Activated CD4-positive, alpha-beta T cell treated with anti-CD3 and anti-CD28 coated beads, Interleukin-2, amount 50 U/mL, for 4 hours (primary cell): ENCODE measurements at places on chromosomes 6 and 20.

DNA sequence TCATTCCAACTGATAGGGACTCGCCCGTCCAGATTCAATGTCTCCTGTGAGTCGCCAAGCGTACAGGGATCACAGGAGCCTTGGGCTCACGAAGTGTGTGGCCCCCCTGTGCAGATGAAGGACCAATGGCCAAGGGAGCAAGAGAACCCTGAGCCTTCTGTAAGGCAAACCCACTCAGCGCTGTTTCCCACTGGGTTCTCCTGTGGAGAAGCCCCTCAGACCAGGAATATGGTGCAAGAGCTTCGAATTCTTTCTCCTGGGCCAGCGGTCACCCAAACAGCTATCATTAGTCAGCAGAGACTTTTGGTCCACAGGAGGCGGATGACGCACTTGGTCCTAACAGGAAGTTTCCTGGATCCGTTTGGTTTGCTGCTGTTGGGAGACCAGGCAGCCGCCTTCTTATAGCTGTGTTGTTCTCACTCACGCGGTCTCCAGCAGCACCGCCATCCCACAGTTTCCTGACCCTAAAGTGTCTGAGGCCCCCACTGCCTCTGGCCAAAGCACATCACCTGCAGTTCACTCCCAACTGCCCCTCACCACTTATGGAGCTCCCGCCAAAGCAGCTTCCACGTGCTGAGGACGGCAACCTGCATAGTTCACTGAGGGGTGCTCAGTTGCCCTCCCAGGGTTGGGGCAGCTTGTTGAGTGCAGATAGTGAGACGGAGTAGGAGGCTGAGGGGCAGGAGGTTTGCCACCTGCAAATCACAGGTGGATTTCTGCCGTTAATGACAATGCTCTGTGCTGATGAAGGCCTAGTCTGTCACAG is 268.6 kb downstream of the ERMARD start:
- no peak for DNase-seq

DNA sequence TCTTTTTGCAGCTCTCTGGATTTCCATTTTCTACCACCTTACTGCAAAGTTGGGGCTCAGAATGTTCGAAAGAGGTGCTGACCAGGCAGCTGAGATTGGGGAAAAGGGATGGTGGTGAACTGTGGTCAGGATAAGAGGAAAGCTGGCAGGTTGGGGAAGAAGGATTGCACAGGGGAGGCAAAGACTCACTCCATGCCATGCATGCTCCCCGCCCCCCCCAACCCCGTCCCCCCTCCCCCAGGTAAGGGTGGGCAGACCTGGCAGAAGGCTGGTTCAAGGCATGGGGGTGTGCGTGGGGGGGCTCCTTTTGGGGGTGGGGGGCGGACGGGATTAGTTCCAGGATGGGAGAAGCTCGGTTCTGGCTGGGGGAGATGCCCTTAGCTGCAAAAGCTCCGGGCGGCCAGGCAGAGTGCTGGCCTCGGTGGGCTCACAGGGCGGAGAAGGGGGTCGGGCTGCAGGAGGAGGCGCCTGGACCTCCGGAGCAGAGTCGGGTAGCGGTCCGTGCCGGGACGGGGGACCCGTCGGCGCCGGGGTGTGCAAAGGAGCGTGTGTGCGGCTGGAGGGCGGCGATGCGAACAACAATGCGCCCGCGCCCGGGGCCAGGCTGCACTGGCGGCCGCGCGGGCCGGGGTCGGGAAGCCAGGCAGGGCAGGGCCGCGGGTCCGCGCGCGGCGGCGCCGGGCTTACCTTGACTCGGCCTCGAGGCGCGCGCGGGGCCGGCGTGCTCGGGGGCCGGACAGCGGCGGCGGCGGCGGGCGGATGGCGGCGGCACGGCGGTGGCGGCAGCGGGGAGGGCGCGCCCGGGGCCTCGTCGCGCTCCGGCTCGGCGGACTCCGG is 880 bp downstream of the ADNP start:
- DNase-seq, result no peak

GRCh38 chr6:27237089-27237803 is 10.3 kb upstream of the PRSS16 start:
- DNase-seq, result no peak

DNA sequence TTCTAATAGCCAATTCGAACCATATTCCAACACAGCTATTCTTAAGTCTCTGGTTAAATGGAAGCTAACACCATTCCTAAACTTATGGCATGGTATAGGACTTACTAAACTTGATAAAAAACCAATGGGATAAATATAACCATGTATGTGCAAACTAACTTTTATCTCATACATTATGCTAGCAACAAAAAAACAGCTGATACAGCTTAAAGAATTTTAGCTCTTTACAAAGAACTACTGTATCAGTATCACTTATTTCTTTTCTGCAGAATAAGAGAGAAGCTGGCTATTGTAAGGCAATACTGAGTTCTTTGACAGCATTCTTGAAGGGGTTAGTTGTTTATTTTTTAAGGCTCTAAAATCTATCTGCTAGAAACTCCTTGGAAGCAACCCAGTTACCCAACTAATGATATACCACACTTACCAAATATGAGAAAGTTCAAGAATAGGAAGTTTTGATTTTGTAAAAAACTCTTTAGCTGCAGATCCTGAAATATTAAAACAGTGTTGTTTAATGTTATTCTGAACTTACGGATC is 44.9 kb downstream of the REPS1 start:
- DNase-seq, result no peak

DNA sequence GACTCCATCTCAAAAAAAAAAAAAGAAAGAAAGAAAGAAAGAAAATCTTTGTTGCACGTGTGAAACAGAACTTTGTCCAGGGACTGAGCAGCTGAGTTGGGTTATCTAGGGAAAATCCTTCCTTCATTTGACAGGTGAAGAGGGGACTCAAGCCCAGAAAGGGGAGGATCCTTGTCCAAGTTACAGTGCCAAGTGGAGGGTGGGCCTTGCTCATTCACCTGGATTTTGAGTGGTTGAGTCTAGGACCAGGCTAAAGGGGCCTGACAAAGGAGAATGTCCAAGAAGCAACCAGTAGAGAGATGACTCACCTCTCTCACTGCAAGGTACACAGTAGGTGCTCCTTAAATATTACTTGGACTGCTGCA is 2.7 kb downstream of the TGIF2 start:
- no peak for DNase-seq

DNA sequence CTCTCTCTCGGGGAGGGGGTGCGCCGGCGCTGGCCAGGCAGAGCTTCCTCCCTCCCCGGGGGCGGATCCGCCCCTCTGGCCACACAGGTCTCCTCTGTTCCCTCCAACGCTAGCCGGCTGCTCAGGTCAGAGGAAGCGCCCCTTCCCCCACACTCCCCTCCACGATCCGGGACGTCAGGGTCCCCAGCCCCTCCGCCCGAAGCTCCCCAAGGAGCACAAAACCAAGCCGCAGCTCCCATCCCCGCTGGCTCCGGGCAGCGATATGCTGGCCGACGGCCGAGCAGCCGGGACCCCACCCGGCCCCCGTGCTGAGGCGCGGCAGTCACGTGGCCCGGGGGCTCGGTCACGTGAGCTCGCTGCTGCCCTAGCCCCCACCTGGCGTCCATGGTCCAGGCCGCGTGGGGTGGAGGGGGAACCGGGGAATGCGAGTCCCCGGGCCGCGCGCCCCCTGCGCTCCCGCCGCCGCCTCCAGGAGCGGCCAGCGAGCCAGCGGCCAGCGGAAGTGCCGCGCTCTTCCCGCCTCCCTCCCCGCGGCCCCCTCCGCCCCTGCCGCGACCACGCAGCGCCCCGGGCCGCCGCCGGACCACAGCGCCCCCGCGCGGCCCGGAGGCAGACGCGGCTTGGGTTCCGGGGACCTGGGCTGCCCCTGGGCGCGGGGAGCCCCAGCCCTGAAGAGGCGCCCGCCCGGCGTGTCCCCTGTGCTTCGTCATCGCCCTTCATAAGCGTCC is at the start of gene SLC35B2:
Gene SLC35B2, minus strand, starts transcription at position 504 of the 728 bp plus-strand sequence. Its CDS starts 118 bp downstream, at position 386.
- peak; percentile 54 for DNase-seq

DNA sequence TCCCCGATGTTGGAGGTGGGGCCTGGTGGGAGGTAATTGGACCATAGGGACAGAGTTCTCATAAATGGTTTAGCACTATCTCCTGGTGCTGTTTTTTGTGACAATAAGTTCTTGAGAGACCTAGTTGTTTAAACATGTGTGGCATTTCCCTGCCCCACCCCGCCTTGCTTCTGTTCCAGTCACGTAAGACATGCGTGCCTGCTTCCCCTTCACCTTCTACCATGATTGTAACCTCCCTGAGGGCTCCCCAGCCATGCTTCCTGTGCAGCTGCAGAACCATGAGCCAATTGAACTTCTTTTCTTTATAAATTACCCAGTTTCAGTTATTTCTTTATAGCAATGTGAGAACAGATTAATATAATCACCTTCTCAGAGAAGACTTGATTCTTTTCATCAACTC is 2.5 kb upstream of the RNF144B start:
- DNase-seq, result no peak

GRCh38 chr6:44050872-44051505 is 76.3 kb downstream of the MRPL14 start:
- DNase-seq, result no peak

- no peak for DNase-seq
These were observed 190.9 kb upstream of the SLC24A3 start for GRCh38 chr20:19021406-19022117.

DNA sequence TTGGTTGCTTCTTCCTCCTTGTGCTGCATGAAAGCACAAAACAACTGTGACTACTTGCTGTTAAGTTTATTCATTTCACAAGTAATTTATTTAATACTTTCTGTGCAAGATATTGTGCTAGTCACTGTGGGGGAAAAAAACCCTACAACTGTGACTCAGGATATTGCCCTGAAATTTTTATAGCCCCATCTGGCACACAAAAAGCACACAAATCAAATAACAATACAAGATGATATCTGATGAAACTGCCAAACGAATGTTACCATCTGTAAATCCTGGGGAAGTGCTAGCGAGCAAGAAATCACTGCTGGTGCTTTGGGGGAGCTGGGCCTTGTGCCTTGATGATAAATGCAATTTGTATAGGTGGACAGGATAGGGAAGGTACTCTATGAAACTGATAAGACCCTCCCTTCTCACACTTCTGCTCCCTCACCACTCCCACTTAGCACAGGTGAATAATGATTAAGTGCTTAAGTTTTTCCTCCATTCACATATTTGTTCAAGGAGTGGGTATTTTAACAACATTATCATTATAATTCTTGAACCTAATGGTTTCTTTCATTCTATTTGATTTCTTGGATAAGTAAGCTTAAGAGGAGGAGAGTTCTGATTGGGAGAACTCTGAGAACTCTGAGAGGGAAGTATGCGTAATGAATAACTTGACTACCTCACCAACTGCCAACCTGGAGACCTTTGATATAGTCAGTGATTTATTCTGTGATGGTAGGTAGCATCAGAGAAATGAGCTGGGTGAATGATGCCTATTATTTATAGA is 115.3 kb downstream of the RTN4IP1 start:
- no peak for DNase-seq

DNA sequence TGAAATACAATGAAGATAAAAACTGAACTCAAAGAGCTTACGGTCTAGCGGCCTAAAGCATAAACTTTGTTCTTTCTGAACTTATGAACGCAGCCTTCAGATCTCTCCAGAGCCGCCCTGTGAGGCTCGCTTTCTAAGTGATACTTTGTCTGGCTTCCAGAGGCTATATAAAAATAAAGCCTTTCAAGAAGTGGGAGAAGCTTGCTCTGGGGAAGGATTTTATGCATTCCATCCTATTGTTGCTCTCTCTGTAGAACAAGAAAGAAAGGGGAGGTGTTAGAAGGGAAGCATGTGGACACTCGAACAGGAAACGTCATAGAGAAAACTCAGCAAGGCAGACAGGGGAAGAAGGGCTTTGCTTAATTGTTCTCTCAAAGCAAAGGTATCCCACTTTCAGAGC is 77.0 kb downstream of the TBX18 start:
- no peak for DNase-seq

DNA sequence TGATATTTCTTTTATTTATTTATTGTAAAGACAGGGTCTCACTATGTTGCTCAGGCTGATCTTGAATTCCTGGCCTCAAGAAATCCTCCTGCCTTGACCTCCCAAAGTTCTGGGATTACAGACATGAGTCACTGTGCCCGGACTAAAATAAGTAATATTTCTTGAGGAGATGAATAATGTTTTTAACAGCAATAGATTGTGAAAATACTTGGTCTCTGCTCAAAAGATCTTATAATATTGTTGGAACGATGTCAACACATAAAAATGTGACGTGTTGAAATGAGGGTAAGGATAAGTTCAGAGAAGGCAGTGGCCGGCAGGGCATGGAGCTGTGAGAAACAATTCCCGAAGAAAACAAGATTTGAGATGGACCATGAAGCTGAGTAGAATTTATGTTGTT is 178.7 kb downstream of the GJA1 start:
- no peak for DNase-seq
